Inflammatory macrophage treated with lipopolysaccharide for 1 hour (primary cell): ENCODE measurements at places on chromosomes 2 and 18.
A peak's percentile ranks its signal among the peaks of the same experiment; 100 is the strongest.

DNA sequence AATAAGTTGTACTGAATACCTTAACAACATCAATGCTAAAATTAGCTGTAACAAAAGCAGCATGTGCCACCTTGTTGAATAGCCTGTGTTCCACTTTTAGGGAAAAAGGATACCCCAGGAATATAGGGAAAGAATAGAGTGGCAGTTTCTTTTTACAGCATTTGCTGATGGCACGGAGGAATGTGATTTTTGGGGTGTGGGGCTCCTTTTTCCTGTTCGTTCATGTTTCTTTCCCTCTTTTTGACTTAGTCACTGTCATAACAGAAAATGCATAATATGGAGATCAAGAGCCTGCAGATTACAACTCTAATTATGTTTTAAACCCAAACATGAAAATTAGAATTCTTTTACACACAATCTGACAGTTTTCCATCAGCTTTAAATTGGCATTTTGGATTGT is 60.4 kb downstream of the MAP3K20 start:
- no peak for DNase-seq

GRCh38 chr2:223148516-223148915 is 96.5 kb downstream of the KCNE4 start:
- no peak for DNase-seq

DNA sequence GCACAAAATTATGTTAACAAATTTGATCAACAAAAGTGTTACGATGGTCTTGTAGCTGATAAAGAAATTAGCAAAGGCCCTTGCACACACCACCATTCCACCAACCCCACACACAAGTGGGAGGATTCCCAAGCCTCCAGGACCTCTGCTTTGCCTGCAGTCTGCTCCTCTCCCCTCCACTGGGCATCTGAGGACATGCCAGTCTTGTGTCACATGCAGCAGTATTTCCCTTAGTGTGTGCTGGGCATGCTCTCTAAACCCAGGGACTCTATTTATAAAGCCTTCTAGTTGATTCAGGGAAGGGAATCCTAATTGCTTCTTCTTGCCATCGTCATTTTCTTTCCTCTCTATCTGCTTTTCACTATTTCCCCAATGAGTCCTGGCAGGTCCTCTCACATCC is 53.3 kb downstream of the KCTD18 start:
- no peak for DNase-seq

DNA sequence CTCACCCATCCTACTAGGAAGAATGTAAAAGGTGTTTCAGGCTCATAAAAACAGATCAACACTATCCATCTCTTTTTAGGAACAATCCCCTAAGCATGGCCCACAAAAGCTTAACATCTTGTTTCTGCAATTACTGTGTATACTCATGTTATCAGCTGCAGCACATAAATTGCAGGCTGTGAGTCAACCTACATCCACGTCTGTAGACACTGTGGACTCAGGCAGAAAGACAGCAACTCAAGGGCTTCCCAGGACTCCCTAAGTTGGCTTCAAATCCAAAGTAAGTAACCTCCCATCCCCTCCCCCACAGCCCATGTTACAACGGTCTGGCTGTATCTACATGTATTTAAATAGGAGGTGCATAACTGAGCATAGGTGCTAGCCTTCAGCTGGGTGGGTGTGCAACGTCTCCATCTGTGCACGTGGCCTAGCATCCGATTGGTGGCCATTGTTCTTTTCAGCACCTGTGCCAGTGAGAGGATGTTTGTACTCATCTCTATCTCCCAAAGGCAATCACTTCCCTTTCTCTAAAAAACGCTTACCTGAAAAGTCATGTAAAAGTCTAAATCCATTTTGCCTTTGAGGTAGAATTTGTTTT is 30.1 kb downstream of the UXS1 start:
- no peak for DNase-seq

GRCh38 chr2:190696792-190697398 is 48.0 kb downstream of the NAB1 start:
- DNase-seq = no peak

DNA sequence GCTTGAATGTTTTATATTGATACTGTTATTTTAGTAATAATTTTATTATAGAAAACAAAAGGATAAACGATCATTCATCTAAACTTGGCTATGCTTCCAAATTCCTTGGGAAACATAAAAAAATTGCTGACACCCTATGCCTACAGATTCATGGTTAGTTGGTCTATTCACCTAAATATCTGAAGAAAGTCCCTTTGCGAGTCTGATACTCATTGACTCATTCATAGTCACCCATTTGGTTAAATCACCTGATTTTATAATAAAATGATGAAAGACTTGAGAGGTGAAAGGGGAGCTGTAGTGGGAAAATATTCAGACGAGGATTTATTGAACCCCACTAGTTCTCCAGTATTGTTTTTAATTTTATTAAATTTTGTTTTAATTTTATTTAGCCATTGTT is 112.0 kb downstream of the PTPN4 start:
- no peak for DNase-seq

DNA sequence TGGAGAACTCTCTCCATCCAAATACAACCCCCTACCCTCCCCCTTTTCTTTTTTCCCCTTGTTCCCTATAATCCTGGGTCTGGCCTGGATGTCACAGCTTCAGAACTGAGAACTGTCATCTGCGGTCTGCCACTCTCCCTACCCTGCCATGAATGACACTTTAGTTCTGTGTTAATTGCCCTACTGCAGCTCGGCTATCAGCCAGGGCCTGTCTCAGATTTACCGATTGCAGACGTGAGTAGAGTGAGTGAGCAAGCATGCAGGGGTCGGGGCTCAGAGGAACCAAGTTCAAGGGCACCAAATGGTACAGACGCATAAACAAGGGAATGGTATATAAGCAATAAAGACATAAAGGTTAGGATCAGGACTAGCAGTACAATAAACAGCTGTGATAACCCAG is 967.8 kb downstream of the BCL11A start:
- DNase-seq = no peak

DNA sequence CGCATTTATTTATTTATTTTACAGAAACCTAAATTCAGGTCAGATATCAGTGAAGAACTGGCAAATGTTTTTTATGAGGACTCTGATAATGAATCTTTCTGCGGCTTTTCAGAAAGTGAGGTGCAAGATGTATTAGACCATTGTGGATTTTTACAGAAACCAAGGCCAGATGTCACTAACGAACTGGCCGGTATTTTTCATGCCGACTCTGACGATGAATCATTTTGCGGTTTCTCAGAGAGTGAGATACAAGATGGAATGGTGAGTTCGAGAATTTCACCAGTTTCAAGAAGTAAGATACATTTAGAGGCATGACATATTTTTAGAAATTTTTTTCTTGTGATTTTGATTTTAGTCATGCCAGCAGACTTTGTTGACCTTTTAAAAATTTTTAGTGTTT is 4.6 kb downstream of the CDCA7 start:
- DNase-seq = no peak

GRCh38 chr18:24923138-24923537 is 428.8 kb downstream of the ZNF521 start:
- DNase-seq = no peak

GRCh38 chr18:27863780-27864430 is 313.0 kb downstream of the CDH2 start:
- no peak for DNase-seq

GRCh38 chr2:124810132-124810531 is 785.0 kb downstream of the CNTNAP5 start:
- DNase-seq = no peak

DNA sequence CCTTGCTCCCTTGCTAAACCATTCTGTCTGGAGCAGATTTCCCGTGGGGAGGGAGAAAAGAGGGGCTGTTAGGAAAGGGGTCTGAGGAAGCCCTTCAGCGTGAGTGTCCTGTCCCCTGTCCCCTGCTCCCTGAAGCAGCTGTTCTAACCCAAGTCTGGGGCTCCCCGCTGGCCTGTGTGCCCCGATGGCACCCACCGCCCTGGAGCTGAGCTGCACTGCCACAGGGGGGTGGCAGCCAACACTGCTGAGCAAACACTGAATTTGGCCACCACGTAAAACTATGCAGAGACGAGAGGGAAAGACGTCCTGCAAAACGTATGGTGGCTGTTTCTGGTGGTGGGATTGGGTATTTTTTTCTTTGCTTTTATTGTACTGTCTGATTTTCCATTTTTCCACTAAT is 17.9 kb downstream of the KCNG2 start:
- DNase-seq = no peak

GRCh38 chr2:239157771-239158170 is 243.0 kb downstream of the HDAC4 start:
- no peak for DNase-seq

GRCh38 chr2:124450481-124450880 is 425.4 kb downstream of the CNTNAP5 start:
- DNase-seq = no peak

DNA sequence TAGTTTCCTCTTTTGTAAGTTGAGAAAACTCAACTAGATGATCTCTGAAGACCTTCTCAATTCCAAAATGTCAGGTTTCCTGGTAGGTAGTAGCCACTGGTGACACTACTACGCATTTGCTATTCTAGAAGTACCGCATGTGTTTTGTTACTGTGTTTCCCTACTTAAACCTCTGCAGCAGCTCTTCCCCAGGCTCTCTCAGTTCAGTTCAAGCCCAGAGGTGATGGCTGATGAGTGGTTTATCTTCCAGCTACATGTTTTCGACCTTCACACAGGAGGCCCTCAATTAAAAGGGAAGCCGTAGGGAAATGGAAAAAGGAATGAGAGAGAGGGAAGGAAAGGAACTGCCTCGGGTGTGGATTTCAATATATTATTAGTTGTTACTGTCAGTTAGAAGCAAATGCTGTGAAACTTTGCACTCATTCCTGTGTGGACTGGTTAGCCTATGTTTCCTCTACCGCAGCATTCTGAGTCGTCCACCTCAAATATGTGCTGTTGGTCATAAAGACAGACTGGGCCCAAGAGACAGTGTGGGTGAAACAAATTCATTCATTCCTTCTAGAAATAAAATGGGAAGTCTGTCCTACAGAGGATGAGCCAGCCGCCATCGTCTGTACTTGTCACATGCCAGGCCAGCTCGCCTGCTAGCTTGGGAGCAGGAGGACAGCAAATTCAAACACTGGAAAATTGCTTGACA is 455.2 kb upstream of the RAB12 start:
- DNase-seq = no peak

DNA sequence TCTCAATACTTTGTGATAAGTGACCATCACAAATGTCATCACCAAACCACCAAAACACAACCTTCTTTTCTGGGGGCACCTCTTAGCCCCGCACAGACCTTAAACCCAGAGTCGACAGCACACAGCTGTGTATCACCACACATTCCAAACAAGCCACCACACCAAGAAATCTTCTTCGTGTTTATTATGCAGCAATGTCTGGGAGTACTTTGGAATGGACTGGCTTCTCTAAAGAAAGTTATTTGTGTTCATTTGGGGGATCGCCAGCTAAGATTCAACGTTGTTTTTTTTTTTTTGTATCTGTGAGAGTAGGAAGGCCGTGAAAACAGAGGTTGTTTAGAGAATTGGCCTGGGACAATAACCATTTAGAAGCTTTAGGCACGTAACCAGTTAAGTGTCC is 1.1 kb upstream of the MTA3 start:
- DNase-seq = no peak

- no peak for DNase-seq
Observed at GRCh38 chr18:22525883-22526282, 108.2 kb upstream of the CTAGE1 start.

DNA sequence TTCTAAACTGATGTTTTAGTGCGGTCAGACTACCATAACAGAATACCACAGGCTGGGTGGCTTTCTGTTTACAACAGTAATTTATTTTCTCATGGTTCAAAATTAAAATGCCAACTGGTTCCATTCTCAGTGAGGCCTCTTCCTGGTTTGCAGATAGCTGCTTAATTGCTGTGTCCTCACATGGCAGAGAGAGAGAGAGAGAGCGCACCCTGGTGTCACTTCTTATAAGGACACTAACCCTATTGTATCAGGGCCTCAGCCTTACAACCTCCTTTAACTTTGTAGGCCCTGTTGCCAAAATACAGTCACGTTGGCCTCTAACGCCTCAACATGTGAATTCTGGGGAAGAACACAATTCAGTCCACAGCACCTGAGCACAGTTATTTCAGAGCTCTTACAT is 37.5 kb upstream of the ZNF385B start:
- DNase-seq = peak; percentile 1

- peak; percentile 10 for DNase-seq
Observed at GRCh38 chr2:197516393-197516761, 511 bp downstream of the MOB4 start.
